ENCODE measurements at places on chromosomes 7 and 10.
A peak's percentile ranks its signal among the peaks of the same experiment; 100 is the strongest.

DNA sequence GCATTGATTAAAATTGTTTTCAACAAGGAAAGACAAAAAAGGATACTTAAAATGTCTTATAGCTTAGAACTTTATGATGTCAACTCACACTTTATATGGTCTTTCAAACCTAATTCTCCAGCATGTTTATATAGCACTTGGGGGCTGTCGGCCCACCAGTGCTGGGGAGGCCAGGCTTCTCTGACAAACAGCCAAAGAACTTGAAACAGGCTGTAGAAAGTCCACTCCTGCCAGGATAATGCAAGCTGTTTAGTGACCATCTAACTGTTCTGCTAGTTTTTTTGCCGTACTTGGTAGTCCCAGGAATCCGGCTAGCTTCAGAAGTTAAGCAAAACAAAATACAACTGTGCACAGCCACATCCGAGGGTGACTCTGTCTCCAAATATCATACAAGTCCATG lies 13.6 kb upstream of the SOSTDC1 start:
- no peak for DNase-seq

DNA sequence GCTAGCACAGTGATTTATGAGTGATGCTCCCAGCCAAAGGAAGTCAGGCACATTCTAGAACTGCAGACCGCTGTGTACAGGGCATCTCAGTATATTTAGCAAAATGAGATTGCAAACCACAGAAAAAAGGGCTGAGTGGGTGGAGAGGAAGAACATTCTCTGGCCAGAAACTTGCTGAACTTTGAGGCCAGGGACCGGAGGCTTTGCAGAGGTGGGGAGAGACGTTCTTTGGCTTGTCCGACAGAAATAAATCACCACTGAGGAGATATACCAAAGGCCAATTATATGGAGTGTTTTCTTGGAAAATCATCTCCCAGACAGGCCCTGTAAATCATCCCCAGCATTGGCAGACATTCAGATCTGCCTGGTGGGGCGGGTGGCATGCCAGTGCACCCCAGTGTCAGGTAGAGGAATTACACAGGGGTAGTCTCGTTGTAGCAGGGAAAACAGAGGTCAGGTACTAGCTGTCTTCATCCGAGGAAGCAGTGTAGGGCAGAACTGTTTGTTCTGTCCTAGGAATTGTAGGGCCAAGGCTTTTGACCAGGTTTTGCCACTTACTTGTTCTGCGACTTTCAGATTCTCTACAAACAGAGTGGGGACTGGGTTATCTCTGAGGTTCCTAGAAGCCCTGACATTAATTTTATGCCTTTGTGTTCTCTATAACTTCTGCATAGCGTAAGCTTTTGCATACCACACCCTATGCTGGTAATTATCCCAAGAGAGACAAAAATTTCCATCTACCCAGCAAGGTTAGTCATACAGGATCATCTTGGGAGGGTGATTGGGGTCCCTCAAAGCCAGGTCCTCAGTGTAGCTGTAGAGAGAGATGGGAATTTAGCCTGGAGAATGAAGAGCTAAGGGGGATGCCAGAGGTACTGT lies 655.6 kb downstream of the LRMDA start:
- no peak for DNase-seq

GRCh38 chr10:26857991-26858706 lies 2.6 kb downstream of the ABI1 start:
- no peak for DNase-seq

DNA sequence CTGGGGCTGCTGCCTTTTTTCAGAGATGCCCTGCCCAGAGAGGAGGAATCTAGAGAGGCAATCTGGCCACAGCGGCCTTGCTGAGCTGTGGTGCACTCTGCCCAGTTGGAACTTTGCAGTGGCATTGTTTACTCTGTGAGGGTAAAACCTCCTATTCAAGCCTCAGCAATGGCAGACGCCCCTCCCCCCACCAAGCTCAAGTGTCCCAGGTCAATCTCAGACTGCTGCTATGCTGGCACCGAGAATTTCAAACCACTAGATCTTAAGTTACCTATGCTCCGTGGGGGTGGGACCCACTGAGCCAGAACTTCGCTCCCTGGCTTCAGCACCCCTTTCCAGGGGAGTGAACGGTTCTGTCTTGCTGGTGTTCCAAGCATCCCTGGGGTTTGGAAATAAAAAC lies 77.2 kb downstream of the EXOC4 start:
- no peak for DNase-seq

DNA sequence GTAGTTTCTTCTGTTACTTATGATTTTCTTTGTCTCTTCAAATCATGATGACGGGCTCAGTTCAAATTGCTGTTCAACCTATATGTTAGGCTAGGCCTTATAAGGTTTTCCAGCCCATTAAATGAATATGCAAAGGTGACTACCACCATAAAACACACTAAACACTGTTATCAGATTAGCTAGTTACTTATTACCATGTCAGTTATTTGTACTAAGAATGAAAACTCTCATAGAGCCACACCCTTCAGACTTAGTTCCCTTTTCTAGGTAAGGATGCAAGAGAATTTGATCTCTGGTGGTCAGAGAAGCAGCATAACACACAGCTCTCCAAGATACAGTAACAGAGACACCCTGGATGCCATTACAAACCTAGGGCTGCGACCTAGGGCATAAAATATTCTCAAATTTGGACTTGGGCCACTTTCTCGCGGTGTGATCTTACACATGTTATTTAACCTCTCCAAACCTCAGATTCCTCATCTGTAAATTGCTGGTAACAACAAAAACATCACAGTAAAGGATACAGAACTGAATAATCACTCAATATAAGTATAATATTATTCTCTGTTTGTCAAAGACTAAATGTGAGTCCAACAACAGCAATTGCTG lies 35.6 kb downstream of the ANKMY2 start:
- no peak for DNase-seq

DNA sequence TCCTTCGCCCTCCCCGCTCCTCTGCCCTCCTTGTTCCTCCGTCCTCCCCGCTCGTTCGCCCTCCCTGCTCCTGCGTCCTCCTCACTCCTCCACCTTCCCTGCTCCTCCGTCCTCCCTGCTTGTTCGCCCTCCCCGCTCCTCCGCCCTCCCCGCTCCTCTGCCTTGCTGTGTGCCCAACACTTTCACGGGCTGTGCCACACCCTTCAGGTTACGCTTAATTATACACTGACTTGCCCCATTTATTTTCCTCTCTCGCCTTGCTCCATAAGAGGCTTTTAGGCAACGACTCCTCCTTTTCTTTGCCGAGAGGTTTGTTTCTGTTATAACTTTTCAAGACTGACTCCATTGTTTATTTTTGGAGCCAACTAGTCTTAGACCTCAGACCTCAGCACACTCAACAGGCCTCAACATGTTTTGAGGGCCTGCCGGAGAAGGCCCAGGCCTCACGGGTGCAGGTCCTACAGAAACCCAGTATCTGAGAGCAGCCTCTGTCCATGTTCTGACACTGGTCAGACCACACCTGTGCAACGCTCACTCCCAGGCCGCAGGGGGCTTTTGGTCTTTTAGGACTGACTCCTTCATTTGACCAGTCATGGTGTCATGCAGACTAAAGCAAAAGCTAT lies 18.2 kb upstream of the PRKAG2 start:
- no peak for DNase-seq

DNA sequence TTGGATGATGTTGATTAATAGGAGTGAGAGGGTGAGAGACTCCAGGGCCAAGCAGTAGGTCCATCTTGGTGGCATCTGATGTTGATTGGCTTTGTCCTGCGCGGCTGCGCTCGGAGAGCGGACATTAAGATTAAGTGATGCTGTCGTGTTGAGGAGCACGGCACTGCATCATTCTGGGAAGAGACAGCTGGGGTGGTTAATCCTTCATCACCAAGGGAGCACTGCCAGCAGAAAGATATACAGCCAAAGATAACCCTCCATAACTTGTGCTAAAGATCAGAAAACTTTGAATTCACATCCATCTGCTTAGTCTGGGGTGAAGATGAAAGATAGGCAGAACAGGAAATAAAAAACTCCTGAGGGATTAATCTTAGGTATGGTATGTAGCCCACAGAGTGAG lies 208.3 kb downstream of the LRMDA start:
- DNase-seq: no peak

- no peak for DNase-seq
These were observed 308.0 kb upstream of the KCND2 start for GRCh38 chr7:119964788-119965542.

DNA sequence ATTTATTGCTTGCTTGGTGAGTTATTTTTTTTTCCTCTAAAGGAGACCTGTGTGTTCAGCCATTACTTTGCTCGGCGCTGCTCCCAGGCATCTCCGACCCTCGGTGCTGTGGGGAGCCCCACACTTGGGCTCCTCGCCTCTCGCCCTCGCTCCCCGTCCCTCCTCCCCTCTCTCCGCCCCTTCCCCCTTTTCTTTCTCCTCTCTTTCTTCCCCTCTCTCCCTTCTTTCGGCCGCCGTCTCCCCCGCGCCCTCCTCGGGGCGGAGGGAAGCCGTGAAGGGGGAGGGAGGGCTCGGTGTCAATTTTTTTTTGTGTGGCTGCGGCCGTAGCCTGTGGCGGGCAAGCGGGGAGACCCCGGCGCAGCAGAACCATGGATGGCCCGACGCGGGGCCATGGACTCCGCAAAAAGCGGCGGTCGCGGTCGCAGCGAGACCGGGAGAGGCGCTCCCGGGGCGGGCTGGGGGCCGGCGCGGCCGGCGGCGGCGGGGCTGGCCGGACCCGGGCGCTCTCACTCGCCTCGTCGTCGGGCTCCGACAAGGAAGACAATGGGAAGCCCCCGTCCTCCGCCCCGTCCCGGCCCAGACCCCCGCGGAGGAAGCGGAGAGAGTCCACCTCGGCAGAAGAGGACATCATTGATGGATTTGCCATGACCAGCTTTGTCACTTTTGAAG lies 1.1 kb downstream of the AUTS2 start:
- DNase-seq: no peak

DNA sequence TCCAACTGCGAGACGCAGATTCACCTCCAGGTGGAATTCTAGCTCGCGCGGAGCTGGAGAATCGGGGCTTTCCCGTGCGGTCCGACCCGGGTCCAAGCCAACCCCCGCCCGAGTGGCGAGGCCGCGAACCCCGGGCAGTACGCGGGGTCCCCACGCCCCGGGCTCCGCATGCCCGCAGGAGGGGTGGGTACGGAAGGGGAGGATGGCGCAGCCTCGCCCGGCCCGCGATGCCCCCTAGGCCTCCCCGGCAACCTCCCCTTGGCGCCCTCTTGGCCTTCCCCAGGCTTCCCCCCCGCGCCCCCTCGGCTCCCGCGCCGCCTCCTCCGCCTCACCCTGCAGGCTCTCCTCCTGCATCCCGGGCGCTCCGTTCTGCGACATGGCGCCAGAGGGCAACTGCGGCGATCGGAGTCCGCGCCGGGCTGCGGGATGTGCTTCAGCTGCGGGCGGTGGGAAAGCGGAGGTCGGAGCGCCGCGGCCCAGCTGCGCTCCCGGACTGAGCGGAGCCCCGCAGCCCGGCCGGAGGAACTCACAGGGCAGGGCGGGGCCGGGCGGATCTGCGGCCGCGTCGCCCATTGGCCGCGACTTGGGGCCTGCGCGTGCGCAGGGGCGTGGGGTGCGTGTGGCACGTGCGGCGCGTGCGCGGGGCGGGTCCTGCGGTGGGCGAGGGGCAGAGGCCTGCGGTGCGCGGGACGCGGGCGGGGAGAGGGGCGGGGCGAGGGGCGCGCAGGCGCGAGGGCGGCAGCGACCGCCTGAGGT lies at the start of gene BNIP3:
Gene BNIP3 (minus strand): TSS at position 495 of the 756 bp plus-strand sequence. CDS start 117 bp downstream, at position 378.
- peak; percentile 87 for DNase-seq

DNA sequence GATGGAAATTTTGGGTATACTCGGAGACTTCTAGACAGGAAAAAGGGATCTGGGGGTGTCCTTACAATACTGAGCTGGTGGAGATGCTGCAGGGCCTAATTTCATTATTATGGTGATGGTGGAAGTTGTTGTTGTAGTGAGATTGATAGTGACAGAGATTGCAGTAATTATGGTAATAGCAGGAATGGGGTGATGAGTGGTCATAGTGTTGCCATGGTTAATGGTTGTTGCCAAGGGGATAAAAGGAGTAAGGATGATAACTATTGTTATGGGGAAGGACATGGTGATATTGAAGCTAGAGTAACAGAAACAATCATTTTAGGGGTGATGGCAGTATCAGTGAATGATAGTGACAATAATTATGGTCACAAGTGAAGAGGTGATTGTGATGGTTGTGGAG lies 27.1 kb upstream of the LBX1 start:
- no peak for DNase-seq

All from stimulated activated CD4-positive, alpha-beta T cell treated with anti-CD3 and anti-CD28 coated beads, Interleukin-1b, Interleukin-23, amount 100 ng/mL, for 1 hour (primary cell).